ENCODE measurements at places on chromosomes 7 and 10.

- no peak for DNase-seq
Observed at GRCh38 chr7:142487124-142487523, 229.3 kb upstream of the PRSS58 start.

- DNase-seq: no peak
Observed at GRCh38 chr10:99809931-99810615, 27.6 kb downstream of the ABCC2 start.

- peak; percentile 72 for DNase-seq
Observed at GRCh38 chr7:157438121-157439025, 101.6 kb downstream of the DNAJB6 start.

- no peak for DNase-seq
Observed at GRCh38 chr10:131094527-131095312, 216.8 kb downstream of the TCERG1L start.

GRCh38 chr10:80486785-80487420 lies 32.8 kb downstream of the TSPAN14 start:
- DNase-seq: no peak

DNA sequence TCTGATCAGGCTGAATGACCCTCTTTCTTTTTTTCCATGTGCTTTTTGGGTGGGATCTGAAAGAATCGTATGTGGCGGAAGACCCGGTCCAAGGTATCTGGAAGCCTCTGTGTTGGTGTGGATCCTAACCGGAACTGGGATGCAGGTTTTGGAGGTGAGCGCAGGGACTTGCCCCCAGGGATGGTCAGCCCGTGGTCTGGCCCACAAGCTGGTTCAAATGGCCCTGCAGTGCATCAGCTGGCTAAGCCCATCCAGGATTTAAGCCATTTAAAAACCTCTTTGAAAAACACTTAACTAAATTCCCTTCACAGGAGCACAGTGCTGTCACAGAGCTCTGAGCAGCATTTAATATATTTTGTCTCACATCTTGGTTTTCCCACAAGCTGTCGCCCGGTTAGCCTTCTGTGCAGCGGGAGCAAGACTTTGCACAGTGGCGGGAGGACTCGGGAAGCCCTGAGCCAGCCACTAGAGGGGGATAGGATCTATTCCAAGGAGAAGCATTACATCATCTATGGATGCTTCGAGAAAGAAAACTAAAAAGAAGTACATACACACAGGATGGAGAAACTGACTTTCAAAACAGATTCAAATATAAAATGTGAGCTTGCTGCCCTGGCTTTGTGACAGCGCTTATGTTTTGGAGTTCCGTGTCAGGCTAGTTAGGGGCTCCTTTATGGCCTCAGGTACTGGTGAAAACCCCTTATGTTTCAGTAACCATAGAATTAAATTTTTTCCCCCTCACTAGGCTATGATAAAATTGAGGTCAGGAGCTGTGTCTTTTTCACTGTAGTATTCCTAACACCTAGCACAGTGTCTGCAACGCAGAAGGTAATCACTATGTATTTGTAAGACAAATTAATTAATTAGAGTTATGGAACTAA lies 11.3 kb downstream of the CPA2 start:
- no peak for DNase-seq

DNA sequence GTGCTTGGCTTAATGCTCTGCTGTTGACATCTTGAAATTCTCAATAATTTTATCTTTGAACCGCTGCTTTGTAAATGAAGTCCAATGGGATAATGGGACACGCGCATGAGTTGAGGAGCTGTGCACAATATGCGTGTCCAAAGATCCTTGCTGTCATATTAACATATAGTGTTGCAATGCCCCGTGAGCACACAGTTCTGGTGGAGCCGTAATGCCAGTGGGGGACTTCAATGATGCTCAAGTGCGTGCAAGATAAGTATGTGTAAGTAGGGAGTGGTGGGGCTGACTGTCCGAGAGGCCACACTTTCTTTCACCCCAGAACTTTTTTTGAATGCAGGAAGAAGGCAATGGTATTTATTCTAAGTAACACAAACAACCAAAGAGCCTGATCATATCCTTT lies 77.4 kb upstream of the HPS1 start:
- no peak for DNase-seq

DNA sequence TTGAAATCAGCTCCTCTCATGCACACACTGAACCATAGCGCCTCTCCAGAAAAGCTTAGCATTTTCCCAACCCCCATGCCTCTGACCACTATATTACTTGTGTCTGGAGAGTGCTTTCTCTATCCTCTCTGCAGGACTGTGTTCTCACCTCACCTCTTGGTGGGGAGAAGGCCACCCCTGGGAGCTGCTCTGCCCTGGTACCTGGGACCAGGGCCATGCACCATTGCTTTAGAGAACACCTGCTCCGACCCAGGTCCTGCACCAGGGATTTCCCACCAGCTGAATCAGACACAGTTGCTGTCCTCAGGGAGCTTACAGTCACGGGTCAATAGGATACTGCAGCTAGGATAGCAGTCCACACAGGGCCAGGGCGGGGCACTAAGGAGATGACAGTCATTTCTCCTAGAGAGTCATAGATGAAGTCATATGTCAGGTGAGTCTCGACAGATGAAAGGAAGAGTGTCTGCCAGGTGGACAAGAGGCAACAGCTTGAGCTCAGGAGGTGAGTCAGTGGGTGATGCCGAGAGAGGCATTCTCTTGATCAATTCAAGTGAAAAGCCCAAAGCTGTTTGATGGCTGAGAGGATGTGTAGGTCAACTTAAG lies 619 bp upstream of the LMTK2 start:
- peak; percentile 60 for DNase-seq

DNA sequence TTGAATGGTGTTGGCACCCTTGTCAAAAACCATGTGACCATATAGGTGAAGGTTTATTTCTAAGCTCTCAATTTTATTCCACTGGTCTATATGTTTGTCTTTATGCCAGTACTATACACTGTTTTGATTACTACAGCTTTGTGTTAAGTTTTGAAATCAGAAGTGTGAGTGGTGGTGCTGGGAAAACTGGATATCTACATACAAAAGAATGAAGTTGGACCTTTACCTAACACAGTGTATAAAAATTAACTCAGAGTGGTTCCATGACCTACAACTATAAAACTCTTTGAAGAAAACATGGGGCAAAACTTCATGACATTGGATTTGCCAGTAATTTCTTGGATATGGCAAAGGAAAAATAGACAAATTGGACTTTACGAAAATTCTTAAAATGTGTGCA lies 112.2 kb downstream of the NRF1 start:
- DNase-seq: no peak

DNA sequence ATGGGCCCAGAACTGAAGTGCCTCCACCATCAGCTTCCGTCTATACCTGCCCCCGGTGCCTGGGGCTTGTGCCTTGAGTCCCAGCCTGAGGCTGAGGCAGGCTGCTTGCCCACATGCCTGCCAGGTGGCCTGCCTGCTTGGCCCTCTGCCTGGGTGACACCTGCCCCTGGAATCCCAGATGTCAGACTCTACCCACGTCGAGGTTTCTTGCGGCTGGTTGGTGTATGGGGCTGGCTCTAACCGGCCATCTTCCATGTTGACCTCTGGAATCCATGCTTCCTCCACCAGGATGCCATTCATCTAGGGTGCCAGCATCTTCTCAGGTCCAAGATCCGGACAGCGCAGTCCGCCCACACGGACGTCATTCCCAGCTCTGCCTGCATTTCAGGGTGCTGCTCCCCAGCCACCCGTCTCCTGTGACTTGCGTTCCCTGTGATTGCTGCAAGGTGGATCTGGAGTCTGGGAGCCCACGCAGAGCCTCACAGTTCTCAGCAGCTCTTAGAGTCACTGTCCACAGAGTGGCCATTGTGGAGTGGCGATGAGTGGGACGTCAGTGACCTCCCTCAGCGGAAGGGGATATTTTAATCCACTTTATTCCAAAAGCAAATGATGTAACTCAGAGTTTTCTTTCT lies 298.1 kb downstream of the TCERG1L start:
- DNase-seq: no peak

DNA sequence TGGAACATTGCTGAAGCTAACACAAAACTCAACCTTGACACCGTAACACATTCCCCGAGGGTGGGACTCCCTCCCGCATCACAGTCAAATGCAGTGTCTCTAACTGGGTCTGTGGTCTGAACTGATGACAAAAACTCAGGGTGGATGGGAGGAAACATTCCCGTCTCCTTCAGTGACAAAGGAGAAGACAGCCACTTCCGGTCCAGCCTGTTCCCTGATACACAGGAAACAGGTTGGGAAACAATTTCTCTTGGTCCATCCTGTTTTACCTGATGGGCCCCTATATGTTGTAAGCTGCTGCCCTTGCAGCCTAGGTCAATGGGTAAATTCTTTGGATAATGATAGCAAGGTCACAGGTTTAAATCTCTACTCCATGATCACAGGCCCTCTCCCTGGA lies 20.4 kb downstream of the SLC13A4 start:
- no peak for DNase-seq

DNA sequence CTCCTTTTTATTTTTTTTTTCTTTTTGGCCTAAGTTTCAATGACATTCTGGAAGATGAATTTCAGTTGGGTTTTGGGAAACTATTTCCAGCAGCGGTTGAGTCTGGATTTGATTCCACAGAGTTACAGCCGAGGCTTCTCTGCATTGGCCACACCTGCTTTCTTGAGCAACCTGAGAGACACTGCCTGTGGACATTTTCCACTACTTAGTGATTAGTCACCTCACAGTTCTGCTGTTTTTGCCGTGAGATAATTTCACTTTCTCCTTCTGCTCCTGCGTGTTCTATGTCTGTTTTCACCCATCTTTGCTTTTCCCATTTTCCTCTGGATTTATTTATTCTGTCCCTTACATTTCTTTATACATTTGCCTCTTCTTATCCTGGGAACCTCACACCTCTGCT lies 243.0 kb downstream of the BICC1 start:
- no peak for DNase-seq

DNA sequence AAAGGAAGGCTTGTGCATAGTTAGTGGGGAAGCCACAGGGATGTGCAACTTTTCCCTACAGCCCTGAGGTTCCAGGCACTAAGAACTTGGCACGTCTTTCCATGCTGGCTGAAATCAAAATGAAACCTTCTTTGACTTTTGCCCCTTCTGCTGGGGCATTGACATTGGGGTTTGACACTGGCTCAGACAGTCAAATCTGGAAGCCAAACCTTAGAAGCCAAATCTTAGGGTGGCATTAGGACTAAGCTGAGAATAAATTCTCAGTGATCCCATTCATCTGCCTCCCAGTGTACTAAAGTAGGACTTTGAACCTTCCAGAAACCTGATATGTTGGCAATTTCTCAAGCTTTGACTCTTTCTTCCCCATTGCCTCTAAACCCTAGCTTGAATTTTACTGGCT lies 31.3 kb upstream of the INSYN2A start:
- no peak for DNase-seq

- peak; percentile 80 for DNase-seq
Observed at GRCh38 chr10:98427011-98427515, 12.1 kb upstream of the PYROXD2 start.

DNA sequence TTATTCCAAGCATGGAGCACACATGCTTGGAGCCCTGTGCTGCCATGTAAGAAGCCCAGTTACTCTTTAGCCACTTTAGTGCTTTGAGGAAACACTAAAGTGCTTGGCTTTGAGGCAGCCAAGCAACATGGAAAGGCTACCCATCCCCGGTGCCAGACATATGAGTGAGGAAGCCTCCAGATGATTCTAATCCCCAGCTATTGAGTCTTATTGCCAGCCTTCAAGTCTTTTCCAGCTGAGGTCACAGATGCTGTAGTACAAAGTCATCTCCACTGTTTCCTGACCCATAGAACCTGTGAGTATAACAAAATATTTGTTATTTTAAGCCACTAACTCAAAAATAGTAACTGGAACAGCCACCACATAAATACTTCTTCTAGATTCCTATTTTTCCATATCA lies 91.4 kb upstream of the CYP26C1 start:
- no peak for DNase-seq
